ENCODE measurements at places on chromosomes 3 and 15.

- DNase-seq: no peak
Observed at GRCh38 chr3:61008153-61008997, 242.9 kb downstream of the FHIT start.

- DNase-seq: no peak
Observed at GRCh38 chr3:195714380-195715011, 6.3 kb upstream of the MUC20 start.

DNA sequence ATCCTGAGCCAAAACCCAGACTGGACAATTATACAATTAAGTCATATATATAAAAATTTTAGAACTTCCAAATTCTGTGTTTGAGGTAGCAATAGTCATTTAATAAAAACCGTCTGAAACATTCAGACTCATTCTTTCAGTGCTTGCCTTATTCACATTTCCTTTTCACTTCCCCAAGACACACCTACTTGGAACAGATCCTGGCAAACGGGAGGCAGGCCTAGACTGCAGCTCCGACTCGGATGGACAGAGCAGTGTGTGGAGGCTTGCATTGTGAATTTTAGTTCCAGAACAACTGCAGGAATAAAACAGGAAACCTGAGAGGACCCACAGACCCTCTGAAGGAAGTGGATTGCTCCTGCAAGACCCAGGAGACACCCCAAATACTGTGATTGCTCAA lies 341.4 kb downstream of the CNTN3 start:
- DNase-seq: no peak

DNA sequence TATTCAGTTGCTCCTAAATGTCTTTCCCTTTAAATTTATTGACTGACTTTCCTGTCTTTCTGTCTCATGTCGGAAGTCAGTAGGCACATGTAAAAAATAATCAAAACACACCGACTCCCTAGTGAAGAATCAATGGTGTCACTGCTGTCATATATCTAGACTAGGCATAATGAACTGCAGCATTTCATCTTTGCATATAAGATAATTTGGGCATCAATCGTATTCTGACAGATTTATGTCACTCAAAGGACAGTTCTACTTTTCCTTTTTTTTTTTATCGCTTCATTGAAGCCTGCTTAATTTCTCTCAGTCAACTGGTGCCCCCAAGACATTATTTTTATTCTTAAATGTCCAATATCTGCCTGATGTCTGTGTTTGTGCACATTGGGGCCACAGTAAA lies 206.3 kb downstream of the MEIS2 start:
- DNase-seq: no peak

GRCh38 chr3:4996223-4996765 lies 17.1 kb downstream of the BHLHE40 start:
- no peak for DNase-seq

- peak; percentile 30 for DNase-seq
Observed at GRCh38 chr3:58434990-58435389, 1.4 kb upstream of the PDHB start.

- peak; percentile 26 for DNase-seq
Observed at GRCh38 chr15:99239545-99240198, 9.7 kb downstream of the TTC23 start.

GRCh38 chr15:84979651-84980050 lies 2.0 kb upstream of the PDE8A start:
- no peak for DNase-seq

DNA sequence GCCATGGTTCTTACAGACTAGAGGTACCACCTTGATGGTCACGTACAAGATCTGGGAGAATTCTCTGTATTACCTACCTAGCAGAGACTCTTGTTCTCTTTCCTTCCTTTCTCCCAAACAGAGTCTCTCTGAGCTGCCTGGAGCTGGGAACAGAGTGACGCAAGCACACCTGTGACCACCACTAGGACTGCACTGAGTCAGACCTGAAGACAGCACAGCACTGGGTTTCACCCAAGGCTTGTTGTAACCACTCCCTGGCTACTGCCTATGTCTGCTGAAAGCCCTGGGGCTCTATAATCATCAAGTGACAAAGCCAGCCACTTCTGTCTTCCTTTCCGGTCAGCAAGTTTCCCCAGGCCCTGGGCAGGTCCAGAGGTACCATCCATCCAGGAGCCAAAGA lies 293.3 kb upstream of the CNTN4 start:
- DNase-seq: no peak

DNA sequence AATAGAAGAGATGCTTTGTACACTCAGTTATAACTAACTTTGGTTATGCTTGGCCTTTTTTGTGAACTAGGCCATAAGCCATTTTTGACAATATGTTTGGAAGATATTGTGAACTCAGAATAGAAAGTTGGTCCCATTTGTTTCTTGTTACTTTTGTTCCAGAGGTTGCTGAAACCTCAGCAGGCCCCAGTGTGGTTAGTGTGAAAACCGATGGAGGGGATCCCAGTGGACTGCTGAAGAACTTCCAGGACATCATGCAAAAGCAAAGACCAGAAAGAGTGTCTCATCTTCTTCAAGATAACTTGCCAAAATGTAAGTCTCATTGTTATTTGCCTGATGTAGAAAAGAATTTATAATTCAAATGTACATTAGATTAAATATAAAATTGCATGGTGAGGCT lies 5.7 kb downstream of the ALAS1 start:
- no peak for DNase-seq

DNA sequence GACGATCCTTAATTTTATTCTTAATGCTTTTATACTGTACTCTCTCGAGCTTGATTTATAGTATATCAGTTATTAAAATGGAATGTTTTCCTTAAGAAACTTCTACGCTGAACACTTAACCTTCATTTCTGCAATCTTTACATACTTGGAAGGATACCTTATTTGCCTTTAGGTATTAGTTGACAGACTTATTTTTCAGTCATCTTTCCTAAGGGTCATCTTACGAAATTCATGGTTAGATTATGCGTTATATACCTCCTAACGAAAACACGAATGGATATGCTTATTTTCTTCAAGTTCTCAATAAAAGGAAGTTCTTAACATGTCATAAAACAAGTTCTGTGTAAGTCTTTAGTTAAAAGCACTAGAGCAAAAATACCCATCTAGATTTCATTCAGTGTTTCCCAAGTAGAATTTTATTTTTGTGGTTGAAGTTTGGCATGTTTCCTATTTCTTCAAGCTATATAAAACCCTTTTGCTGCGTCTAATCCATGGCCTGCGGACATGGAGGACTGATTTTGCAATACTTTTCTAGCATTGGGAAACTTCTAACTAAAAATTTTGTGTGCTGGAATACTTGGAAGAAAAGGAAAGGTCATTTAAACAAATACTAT lies 231.3 kb downstream of the TP63 start:
- no peak for DNase-seq

DNA sequence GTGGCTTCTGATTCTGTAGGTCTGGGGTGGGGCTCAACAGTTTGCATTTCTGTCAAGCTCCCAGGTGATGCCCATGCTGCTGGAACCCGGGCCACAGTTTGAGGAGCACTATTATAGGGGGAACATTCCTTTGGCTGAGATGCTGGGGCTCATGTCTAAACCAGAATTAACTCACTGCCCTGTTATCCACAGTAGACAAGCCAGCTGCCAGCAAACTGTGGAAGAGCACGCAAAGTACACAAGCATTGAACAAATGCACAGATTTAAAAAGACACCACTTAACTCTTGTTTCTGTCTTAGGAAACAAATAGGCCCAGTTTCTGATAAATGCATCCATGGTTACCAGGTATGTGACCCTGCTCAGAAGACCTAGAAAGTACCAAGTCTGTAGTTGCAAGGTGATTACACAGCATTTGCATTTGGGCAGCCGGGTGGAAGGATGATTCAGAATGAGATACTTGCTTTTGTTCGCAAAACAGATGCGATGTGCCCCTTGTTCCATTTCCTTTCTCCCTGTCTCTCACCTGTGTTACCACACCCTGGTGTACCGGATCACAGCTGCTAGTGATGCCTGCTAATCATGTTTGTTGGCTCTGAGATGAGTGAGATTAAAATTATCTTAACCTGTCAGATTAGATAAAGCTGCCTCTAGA lies 12.4 kb downstream of the GYG1 start:
- DNase-seq: no peak

DNA sequence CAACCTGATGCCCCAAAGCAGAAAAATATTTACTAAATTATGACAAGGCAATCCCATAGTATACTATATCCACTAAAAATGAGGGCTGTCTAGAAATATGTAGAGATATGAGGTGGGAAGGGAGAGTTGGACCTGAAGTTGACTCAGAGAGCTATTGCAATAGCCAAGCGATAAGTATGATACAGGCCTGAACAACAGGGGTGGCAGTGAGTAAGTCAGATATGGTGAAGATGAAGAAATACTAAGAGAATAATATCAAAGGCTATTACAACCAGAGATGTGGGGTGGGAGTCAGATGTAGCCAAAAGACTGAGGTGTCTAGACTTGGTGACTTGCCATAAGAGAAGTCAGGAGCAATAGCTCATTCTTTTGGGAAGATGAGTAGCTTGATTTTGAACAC lies 9.2 kb downstream of the HSPBAP1 start:
- no peak for DNase-seq

GRCh38 chr15:98815207-98815606 lies 166.9 kb downstream of the IGF1R start:
- no peak for DNase-seq

GRCh38 chr15:72147418-72147817 lies 29.2 kb downstream of the SENP8 start:
- no peak for DNase-seq

- no peak for DNase-seq
Observed at GRCh38 chr15:91243826-91244225, 143.8 kb downstream of the SV2B start.

GRCh38 chr3:25457671-25458419 lies 29.8 kb downstream of the RARB start:
- DNase-seq: no peak

- DNase-seq: no peak
Observed at GRCh38 chr15:68997930-68998777, 16.3 kb upstream of the NOX5 start.

DNA sequence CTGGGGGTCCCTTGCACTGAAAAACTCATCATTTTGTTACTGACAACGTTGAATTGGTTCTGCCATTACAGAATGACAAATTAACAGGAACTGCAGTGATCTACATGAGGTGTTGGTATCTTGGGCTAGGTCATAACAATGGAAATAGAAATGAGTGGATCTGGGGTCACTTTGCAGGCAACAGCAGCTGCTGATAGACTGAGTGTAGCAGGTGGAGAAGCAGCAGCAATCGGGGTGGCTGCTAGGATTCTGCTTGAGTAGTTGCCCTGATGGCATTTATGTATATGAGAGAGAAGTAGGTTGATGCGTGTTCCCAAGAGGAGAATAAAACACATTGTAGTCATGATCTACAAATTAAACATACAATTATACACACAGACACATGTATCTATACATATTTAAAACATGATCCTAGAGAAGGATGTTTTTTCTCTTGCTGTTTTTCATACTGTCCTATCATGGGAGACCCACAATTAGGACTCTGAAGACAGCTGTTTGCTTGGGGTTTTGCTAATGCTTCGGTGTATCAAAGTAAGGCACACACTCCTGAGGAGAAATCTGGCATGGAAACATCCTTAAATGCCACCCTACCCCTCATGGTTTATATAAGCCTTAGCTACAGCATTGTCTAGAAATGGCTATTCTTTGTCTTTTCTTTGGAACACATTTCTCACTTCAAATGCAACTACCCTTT lies 15.8 kb upstream of the THBS1 start:
- DNase-seq: no peak

DNA sequence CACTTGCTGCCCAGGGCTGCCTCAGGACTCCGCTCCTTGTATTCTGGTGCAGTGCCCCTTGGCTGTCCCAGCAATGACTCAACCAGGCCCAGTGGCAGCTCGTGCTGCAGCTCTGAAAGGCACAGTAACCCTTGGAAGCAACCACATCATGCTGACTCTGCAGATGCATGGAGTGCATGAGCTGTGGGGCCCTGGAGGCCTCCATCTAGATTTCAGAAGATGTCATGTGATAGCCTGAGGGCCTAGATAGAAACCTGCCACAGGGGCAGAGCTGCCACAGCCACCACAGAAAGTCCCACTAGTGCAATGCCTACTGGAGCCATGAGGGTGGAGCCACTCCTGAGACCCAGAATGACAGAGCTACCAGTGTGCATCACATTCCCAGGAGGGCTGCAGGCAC lies 117.1 kb upstream of the SMAD3 start:
- no peak for DNase-seq

GRCh38 chr3:57890874-57891273 lies 117.3 kb upstream of the FLNB start:
- DNase-seq: no peak

- DNase-seq: no peak
Observed at GRCh38 chr3:191047930-191048329, 151.1 kb upstream of the OSTN start.

- DNase-seq: no peak
Observed at GRCh38 chr3:171883257-171883892, 40.2 kb downstream of the TMEM212 start.

- DNase-seq: no peak
Observed at GRCh38 chr3:38051131-38051530, 12.1 kb downstream of the DLEC1 start.
